ENCODE measurements at places on chromosomes 7 and 10.

- no peak for DNase-seq
Observed at GRCh38 chr7:104966022-104966421, 48.0 kb upstream of the KMT2E start.

- DNase-seq, result no peak
Observed at GRCh38 chr7:155291045-155291530, 6.6 kb upstream of the INSIG1 start.

DNA sequence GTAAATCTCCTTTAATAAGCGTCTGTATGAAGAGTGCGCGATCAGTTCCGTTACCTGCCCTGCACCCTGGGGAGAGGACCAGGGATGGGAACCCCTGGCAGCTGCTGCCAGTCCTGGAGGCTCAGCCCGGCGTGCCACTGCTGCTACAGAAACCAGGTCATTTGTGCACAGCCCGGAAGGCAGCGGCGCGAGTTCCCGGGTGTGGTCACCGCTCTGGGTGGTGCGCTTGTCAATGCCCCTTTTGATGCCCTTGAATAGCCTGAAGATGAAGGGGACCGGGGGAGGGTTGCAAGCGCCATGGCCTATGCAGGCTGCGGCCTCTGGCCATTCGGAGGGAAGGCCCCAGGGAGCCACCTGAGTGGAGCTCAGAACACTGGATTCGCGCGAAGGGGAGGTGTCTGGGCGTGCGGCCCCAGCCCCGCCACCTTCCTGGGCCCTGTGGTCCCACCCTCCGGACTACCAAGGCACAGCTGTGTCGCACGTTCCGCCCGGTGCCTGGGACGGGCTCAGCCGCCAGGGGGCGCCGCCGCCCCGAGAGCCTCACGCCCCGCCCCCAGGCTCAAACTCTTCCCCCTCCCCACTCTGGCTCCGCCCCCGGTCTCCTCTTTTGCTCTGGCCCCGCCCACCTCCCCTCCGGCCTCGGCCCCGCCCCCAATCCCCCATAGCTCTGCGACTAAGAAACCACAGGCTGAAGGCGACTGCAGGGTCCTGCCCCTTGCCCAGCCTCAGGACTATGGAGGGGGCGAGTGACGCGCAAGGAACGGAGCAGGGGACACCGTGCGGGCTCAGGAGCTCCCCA, 16.5 kb downstream of the AP5Z1 start:
- DNase-seq, result peak; percentile 84

- DNase-seq, result no peak
Observed at GRCh38 chr7:155874010-155874409, 61.7 kb upstream of the SHH start.

GRCh38 chr10:60827791-60828488, 49.7 kb downstream of the CDK1 start:
- no peak for DNase-seq

DNA sequence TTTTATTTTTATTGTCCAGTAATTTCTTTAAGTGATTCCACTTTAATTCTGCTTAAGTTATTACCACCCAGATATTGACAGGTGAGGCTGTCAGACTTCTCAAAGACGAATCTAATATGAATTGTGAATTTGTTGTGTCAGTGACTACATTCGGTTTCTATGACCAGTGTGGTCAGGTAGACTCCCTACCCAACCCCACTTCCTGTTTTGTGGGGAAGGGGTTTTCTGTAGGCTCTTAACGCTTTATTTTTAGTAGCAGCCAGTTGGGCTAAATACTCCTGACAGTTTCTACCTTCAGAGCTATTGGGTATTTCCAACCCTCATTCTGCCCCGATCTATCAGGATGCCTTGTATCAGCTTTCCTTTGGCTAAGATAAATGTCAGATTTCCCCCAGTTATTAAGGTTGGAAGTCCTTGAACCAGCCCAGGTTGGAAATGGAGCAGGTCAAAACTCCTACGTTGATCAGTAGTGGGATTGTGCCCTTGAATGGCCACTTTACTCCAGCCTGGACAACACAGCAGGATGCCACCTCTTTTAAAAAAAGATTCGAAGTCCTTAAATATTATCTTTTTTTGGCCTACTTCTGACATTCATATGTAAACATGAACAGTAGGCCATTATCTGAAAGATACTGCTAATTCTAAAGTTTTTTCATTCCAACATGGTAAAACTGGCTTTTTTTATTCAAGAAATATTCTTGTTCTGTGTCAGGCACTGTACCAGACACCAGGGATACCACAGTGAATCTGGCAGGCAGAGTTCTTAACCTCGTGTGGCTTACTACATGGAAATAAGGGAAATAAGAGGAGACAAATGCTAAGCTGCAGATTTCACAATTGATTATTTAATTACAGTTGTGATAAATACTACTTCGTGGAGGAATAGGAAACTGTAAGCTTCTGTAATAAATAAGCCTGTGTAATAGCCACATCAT, 133.3 kb upstream of the SAMD8 start:
- peak; percentile 50 for DNase-seq

DNA sequence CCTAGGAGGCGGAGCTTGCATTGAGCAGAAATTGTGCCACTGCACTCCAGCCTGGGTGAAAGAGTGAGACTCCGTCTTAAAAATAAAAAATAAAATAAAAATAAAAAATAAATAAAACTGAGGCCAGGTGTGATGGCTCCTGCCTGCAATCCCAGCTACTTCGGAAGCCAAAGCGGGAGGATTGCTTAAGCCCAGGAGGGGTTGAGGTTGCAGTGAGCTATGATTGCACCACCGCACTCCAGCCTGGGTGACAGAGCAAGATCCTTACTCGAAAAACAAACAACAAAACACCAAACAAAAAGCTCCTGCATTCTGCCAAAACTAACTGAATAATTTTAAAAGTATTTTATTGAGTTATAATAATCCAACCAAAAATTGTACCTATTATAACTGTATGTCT, 36.2 kb downstream of the AGAP4 start:
- DNase-seq, result no peak

DNA sequence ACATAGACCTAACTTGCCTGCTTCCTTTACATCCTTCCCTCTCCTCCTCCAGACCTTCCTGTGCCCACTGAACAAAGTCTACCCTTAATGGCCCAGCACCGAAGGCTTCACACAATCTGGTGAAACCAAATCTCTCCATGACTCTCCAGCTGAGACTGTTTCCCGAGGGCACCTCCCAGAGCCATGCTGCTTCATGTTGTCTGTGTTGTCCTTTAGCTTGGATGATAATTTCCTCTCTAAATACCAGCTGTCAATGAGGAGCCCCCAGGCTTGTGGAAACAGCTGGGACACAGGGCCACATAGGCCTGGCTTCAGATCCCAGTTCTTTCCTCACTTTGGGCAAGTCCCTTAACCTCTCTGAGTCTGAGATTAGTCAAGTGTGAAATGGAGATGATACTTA, 54.3 kb downstream of the DLD start:
- no peak for DNase-seq

DNA sequence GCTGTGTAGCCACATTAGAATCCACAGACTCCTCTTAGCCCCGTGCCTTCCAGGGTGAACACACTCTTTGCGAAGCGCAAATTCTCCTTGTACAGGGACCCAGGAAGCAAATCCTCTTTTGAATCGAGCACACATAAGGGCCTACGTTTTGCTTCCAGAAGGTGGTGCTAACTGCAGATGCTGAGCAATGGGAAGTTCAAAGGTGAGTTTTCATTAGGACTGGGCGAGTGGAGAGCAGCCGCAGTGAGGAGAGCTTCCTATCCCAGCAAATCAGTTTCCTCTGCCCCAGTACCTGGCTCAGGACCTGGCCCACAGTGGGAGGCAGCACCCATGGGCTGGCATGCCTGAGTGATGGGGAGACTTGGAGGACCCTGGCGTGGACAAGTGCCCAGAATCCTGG, 23.5 kb upstream of the GPR26 start:
- no peak for DNase-seq

DNA sequence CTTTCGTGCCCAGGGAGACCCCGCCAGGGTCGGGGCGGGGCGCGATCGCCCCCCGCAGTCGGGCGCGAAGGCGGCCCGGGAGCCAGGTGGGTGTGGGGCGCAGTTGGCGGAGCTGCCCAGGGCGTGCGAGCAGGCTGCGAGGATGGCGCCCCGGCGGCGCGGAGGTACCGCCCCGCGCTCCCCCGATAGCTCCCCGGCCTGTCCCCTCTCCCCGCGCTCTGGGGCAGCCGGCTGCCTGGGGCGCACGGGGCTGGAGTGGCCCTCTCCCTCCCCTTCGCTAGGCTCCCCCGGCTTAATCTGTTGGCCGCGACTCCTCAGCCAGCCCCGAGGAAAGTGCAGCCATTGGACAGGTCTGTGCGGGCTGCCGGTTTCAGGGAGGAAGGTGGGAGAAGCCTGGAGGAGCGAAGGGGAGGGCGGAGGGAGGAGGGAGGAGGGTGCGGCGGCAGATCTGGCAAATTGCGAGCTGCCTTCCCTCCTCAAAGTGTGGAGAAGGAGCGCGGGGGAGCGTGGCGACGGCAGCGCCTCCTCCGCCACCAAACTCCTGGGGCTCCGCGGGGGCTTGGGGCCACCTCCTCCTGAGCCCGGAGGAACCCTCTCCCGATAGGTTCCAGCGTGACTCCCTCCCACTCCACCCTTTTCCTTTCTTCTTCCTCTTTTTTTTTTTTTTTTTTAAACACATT, 361 bp upstream of the PLXDC2 start:
- peak; percentile 79 for DNase-seq

DNA sequence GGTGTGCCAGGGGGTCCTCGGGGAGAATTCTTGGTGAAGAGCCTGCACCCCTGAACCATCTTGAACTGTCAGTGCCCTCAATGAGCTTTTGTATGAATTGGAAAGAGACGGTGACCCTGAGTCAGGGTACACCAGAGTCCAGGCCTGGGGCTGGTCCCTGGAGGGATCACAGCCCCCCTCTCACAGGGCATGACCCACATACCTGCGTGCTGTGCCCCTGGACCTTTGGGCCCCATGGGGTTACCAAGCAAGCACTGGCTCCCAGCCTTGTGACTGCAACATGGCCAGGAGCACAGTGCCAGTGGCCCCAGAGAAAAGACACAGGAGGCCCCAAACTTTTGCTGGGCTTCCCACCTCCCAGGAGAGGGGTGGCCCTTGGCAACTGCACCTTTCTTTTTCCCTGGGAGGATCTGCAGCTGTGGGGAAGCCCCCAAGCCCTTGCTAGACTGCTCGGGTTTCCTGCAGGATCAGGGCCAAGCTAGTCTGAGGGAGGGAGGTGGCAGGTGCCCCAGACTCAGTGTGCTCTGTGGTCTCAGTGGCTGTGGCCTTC, 153.5 kb downstream of the ZNF248 start:
- no peak for DNase-seq

GRCh38 chr10:91034494-91035159, 113.7 kb upstream of the ANKRD1 start:
- no peak for DNase-seq

GRCh38 chr10:86310291-86310690, 56.3 kb downstream of the GRID1 start:
- no peak for DNase-seq

GRCh38 chr10:128008521-128009250, 101.8 kb downstream of the PTPRE start:
- no peak for DNase-seq

DNA sequence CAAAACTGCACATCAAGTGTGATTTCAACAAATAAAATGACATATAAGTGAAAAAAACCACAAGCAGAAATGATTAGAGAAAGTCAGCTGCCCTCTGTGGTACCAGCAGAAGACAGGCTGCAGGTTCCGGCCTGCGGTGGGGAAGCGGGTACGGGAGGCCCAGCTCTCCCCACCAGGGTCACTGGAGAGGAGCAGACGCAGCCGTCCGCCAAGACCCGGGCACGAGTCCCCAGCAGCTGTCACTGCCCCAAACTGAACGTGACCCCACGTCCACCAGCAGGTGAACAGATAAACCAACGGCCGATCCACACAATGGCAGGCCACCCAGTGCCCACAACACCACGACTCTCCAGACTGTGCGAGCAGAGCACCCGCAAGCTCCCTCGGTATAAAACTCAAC, 16.1 kb upstream of the MICALL2 start:
- no peak for DNase-seq

DNA sequence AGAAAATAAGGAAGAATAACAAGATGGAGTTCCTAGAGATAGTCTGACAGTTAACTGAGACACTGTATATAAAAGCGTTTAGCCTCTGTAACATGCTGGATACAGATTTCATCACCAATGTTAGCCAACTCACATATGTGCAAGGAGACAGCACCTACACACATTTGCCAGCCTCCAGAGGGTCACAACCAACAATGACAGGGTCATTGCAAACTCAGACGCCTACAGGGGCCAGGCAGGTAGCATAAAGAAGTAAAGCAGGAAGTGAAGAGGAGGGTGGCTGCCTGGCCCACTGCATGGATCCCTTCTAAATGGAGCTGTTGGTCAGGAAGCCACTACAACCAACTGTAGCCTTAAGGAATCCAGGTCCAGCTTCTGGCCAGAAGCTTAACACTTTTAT, 50.4 kb downstream of the NRAP start:
- no peak for DNase-seq

- peak; percentile 41 for DNase-seq
Observed at GRCh38 chr10:93072713-93073538, 767 bp upstream of the CYP26A1 start.

DNA sequence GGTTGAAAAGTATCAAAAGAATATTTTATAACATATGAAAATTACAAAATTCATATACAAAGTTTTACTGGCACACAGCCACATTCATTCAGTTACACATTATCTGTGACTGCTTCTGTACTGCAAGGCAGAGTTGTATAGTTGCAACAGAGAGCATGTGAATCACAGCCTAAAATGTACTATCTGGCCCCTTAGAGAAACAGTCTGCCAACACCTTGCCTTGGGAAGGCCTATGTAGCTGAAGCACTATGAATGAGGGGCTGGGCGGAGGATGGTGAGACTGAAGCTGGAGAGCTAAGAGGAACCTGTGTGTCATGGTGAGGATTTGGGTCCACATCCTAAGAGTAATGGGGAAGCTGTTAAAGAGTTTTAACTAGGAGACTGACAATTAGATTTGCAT, 35.7 kb downstream of the PDZD8 start:
- DNase-seq, result peak; percentile 52

DNA sequence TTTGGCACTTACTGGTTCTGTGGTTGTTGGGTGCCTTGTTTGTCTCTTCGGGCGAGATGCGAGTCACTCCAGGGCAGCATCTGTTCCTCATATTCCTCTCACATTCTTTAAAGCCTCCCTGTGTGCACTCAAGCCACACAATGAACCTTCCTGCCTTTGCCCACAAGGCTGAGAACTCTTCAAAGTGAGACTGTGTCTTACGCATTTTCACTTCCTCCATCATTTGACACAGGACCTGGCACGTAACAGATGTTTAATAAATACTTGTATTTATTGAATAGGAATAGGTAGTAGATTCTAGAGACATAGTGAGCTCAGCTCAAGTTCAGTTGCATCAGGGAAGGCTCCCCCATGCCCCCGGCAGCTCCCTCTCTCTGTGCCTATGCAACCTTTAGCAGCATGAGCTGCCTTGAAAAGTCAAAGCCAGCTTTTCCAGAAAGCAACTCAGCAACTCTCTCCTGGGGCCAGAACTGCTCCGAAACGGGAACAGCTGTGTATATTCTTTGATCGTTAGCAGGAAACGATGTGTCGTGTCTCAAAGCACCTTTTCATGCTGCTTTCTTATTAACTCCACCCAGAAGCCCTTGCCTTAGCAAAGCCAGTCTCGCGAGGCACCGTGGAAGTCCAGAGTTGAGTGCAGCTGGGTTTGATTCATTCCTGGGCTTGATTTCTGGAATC, 97.5 kb downstream of the PFKFB3 start:
- DNase-seq, result peak; percentile 75

- DNase-seq, result peak; percentile 37
Observed at GRCh38 chr7:29084832-29085231, 61.5 kb downstream of the CPVL start.

- DNase-seq, result no peak
Observed at GRCh38 chr10:110225441-110225755, 18.0 kb downstream of the MXI1 start.

- DNase-seq, result no peak
Observed at GRCh38 chr10:51707392-51707791, 8.0 kb upstream of the CSTF2T start.

- DNase-seq, result no peak
Observed at GRCh38 chr7:40519009-40519408, 384.2 kb downstream of the SUGCT start.

Measured in common myeloid progenitor, CD34-positive (primary cell).